AG08395 (cell line): ENCODE measurements at places on chromosomes 3 and 15.

- no peak for DNase-seq
Measured at GRCh38 chr3:4615750-4616149, 122.6 kb downstream of the ITPR1 start.

- DNase-seq: peak; percentile 64
Measured at GRCh38 chr3:11452885-11453847, 181.0 kb downstream of the ATG7 start.

- no peak for DNase-seq
Measured at GRCh38 chr15:51550841-51551240, 71.7 kb downstream of the DMXL2 start.

DNA sequence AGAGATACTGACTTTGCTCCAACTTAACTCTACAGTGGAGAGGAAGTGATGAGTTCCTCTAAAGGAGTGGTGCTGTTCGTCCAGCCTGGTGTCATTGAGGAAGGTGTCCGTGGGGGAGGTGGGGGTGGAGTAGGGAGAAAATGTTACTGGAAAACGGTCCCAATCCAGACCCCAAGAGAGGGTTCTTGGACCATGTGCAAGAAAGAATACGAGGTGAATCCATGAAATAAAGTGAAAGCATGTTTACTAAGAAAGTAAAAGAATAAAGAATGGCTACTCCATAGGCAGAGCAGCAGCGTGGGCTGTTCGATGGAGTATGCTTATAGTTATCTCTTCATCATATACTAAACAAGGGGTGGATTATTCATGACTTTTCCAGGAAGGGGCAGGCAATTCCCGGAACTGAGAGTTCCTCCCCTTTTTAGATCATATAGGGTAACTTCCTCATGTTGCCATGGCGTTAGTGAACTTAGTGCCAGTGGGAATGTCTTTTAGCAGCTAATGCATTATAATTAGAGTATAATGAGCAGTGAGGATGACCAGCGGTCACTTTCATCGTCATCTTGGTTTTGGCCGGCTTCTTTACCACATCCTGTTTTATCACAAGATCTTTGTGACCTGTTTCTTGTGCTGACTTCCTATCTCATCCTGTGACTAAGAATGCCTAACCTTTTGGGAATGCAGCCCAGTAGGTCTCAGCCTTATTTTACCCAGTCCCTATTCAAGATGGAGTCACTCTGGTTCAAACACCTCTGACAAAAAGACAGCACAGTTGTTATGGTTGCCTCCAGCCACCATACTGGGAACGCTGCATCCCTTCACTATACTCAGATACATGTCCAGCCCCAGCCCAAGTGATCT lies 38.6 kb downstream of the CLEC3B start:
- DNase-seq: no peak

GRCh38 chr15:47431501-47431900 lies 285.8 kb upstream of the SEMA6D start:
- peak; percentile 87 for DNase-seq

DNA sequence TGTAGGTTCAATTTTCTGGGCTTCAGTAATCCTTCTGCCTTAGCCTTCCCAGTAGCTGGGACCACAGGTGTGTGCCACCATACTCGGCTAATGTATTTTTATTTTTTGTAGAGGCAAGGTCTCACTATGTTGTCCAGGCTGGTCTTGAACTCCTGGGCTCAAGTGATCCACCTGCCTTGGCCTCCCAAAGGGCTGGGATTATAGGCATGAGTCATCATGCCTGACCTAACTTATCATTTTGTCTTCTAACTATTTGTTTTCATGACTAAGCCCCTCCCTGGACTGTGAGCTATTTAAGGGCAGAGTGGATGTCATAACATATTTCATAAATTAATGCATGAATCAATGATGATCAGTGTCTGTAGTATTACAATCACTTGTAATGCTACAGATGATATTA lies 56.1 kb upstream of the PIAS1 start:
- no peak for DNase-seq

DNA sequence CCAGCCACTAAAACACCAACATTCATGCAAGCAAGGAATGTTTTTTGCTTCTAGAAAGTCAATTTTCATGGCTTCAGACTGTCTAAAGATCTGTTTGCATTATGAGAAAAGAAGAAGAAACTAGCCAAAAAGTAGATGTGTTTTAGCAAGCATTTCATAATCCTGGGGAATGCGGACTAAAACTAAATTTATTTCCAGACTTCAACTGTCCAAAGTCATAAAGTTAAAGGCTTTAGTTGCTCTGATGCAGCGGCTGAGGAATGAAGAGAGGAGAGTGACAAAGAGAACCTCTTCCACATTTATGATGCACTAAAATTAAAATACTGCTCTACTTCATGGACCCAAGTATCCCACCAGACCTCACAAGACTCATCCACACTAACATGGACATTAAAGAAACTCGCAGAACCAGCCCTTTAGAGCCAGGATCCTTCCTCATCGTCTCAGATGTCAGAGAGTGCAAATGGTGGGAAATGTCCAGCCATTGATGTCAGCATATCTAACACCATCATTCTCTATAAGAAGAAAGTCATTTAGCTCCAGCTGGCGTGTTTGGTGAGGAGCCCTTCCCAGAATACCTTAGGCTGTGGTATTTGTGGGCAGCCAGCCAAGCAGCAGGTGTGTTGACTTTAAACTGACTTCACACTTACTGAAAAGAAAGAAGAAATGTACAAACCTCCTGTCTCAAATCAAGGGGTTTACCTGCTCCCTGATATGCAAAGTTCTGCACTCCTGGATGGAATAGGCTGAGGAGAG lies 17.4 kb downstream of the FYCO1 start:
- DNase-seq: no peak

DNA sequence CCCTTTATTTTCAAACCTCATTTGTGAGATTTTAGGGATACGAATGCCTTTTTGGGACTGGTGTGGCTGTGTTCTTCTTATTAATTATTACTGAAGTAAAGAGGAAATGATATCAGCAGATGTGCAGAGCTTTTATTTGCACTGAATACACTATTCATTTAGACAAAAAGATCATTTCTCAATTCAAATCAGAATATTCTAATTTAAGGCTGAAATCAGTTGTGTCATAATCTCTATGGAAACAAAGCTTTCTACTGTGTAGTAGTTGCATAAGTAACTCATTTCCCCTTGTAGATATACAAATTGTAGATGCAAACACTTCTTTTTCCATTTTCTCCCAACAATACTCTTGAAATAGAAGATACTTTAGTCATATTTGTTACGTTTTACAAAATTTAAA lies 56.0 kb downstream of the PDE8A start:
- DNase-seq: no peak

DNA sequence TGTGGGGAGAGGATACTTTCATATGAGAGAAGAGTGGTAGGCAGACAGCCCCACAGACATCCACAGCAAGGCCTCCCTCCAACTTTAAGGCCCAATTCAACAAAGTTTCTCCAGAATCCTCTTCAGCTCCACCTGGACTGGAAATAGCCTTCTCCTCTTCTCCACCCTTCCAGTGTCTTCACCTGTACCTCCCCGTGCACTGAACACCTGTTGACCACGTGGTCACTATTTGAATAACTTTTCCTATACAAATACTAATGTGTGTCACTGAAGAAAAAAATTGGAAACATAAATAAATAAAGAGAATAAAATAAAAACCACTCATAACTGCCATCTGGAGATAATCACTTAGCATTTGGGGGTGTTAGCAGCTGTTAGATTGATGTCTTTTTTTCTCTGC lies 52.9 kb downstream of the CCNL1 start:
- no peak for DNase-seq
